Osteoblast (primary cell): ENCODE measurements at places on chromosomes 16 and 17.
A peak's percentile ranks its signal among the peaks of the same experiment; 100 is the strongest.

DNA sequence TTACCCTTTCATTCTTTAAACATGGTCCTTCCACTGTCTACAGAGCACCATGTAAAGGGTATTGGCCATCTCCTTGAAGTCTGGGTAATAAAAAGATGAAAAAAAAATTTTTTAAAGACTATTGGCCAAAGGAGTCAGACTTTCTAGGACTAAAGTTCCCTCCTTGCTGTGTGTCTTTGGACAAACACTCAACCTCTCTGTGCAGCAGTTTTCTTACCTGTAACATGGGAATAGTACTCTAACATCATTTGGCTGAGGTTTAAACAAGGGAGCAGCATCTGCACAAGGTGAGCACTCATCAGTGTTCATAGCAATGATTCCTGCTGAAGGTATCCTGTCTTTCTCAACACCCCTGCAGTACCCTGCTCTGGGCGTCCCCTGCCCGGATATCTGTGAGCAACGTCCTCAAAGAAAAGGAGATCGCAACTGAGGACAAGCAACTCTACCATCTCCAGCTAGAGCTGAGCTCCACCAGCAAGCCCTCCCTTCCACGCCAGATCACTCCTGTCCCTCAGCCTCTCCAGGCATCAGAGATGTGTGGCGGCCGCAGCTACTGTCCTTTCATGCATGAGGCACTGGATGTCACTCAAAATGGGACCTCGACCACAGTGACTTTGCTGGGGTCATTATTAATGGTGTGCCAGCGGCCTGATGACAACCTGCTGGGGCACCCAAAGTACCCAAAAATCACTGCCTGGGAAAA is 29.5 kb upstream of the RPH3AL start:
- peak; percentile 70 for DNase-seq

DNA sequence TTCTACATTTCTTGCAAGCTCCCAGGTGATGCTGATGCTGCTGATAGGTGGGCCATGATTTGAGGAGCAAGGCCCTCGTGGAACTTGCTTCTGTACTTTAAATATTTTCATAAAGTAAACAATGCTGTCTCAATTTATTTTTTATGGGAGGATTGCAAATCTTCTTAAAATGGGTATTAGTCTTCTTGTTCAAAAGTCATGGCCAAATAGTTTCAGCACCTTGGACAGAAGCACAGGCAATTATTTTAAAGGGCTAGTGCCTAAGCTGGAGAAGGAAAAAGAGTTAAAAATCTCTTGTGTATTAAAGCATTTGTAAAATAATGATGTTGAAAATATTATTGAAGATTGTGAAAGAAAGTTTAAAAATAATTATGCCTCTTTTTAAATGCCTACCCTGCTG is 50.5 kb downstream of the GPR139 start:
- no peak for DNase-seq

GRCh38 chr16:19184823-19185509 is 16.9 kb downstream of the SYT17 start:
- DNase-seq = peak; percentile 89

GRCh38 chr17:32335687-32336086 is 6.3 kb downstream of the C17orf75 start:
- DNase-seq = peak; percentile 61

GRCh38 chr16:17069681-17070080 is 401.1 kb downstream of the XYLT1 start:
- DNase-seq = no peak

DNA sequence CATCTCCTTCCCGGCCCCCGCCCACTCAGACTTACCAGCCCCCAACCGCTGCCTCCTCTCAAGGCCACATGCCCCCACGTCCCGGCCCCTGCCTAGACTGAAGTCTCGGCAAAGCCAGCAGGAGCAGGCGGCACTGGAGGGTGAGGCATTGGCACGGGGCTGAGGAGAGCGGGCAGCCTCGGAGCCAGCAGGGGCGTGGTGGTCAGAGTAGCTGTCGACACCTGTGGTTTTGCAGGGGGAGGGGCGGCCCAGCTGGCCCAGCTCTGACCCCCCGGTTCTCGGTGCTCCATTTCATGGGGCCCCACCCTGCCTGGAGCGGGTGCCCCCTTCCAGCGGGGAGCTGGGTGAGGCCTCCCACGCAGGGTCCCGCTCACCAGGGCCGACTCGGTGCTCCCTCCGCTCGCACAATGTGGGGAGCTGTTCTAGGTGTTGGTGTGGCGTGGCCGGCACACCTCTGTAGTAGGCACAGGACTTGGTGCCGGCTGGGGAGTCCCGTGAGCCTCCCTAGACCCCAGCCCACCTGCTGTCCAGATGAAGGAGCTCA is 4.7 kb downstream of the CDH15 start:
- DNase-seq = no peak

GRCh38 chr17:31472137-31472536 is 80.7 kb downstream of the RAB11FIP4 start:
- peak; percentile 77 for DNase-seq

- DNase-seq = peak; percentile 88
Measured at GRCh38 chr16:23060458-23061320, 88.6 kb downstream of the USP31 start.

DNA sequence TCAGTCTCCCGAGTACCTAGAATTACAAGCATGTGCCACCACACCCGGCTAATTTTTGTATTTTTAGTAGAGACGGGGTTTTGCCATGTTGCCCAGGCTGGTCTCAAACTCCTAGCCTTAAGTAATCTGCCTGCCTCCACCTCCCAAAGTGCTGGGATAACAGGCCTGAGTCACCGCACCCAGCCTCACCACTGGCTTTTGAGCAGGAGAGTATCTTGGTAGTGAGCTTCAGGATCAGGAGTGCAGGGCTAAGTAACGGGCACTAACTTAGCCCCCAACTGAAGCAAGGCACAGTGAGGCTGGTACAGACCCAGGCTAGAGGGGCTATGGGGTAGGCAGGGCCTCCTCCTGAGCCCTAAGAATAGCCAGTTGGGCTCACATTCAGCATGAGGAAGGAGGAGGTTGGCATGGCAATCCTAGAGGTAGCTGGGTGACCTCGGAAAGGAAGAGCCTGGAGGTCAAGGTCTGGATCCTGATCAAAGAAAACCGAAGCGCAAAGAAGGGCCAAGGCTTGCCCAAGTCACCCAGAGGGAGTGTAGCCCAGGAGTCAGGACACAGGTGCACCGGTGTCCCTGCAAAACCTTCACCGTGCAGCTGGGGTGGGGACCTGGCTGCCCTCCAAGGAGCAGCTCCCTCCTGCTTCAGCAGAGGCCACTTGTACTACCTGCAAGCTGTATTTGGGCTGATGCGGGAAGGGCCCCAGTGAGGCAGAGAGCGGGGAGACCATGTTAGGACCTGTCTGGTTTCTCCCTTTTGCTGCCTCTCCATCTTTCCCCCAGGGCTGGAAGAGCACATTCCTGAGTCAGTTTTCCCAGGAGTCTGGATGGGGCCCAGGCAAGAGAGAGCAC is 1.3 kb upstream of the ADGRG5 start:
- DNase-seq = peak; percentile 35

DNA sequence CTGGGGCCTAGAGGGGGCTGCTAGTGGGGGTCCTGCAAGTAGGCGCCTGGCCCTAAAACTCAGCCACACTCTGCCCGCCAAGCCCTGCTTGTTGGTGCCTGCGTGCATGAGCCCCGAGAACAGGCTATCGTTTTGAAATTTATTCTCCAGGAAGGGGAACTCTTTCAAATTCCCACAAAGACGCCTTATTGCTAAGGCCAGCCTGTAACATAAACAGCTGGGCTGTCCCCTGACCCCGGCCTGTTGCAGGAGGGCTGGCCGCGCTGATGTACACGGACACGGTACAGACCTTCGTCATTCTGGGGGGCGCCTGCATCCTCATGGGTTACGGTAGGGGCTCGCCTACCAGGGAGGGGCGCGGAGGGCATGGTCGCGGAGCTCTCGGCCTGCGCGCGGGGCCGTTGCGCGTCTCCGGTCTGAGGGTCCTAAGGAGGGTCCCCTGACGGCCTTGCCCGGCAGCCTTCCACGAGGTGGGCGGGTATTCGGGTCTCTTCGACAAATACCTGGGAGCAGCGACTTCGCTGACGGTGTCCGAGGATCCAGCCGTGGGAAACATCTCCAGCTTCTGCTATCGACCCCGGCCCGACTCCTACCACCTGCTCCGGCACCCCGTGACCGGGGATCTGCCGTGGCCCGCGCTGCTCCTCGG is 4.3 kb downstream of the SLC5A2 start:
- peak; percentile 81 for DNase-seq

DNA sequence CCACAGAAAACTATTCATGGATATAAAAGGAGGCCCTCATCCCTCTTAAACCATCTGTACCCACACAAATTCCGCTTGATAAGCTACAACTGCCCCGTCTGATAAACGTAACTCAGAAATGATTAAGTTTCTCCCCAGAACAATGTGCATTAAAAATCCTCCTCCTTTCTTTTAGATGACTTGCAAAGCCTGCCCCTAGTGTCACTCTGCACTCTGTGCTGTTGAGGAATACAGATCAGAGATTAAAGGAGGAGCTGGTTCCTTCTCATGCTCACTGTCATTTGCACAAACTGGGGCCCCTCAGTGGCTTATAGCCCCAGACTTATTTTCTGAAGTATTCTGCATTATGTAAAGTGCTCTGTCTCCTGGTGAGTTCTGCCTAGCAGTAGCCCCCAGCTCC is 33.3 kb downstream of the CDRT15 start:
- DNase-seq = no peak

GRCh38 chr16:72838951-72839350 is 209.0 kb downstream of the ZFHX3 start:
- no peak for DNase-seq

DNA sequence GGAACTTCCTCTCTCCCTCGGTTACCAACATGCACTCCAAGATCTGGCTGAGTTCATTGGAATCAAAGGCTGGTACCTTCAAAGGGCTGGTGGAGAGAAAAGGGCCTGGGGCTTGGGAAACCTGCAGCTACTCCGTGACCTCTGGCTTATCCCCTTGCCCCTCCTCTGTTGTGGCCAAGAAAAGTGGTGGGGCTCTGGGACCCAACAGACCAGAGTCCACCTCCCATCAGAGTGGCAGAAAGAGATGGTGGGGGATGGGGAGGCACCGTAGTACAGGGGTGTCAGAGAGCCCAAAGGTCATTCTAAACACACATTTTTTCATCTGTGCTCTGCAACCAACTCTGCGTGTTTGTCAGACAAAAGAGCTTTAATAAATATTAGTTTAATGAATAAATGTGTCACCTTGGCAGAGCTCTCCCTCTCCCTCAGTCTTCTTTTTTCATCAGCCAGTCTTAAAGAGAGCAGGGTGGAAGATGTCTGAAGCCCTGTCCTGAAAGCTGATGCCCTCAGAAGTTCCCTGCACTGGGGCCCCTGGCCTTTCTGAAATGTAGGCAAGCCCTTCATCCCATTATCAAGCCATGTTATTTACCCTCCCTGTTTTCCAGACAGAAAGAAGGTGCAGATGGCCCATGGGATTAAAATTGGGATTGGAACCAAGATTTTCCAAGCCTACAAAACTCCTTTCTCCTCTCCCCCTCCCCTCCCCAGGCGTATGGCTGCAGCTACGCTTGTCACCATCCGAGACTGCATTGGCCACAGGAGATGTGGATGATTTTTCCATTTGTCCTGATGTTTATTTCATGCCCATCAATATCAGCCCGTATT is 227.3 kb downstream of the CCDC182 start:
- DNase-seq = no peak

- DNase-seq = no peak
Measured at GRCh38 chr17:36773039-36773438, 164.2 kb upstream of the LHX1 start.

- peak; percentile 95 for DNase-seq
Measured at GRCh38 chr17:72119873-72120641, 763 bp upstream of the SOX9 start.

- peak; percentile 65 for DNase-seq
Measured at GRCh38 chr16:50338371-50339231, 30.2 kb downstream of the BRD7 start.

GRCh38 chr16:55370762-55371482 is 46.9 kb downstream of the IRX6 start:
- DNase-seq = peak; percentile 88

- DNase-seq = no peak
Measured at GRCh38 chr16:49969091-49970030, 55.7 kb upstream of the CNEP1R1 start.

DNA sequence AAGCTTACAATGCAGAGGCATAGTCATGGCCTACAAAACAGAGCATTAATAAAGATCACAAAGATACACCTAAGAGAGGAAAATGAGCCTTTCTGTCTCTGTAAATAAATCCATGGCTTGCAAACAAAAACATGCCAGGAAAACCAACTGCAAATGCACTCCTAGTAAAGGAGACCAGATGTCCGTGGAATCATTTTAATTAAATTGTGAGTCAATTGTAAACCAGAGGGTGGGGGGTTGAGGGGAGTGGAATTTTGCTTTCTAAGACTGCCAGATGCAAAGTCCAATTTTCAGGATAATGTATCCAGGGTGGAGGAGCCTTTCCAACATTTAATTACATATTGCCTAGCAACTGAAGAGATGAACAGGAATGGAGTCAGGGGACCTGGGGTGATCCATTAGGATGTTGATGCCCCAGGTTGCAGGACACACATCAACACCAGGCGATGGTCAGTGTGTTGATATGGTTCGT is 390.3 kb upstream of the CCL2 start:
- no peak for DNase-seq

GRCh38 chr17:28999206-28999605 is 6.6 kb downstream of the SEZ6 start:
- no peak for DNase-seq

GRCh38 chr17:63834431-63835166 is 7.1 kb upstream of the FTSJ3 start:
- DNase-seq = peak; percentile 95

DNA sequence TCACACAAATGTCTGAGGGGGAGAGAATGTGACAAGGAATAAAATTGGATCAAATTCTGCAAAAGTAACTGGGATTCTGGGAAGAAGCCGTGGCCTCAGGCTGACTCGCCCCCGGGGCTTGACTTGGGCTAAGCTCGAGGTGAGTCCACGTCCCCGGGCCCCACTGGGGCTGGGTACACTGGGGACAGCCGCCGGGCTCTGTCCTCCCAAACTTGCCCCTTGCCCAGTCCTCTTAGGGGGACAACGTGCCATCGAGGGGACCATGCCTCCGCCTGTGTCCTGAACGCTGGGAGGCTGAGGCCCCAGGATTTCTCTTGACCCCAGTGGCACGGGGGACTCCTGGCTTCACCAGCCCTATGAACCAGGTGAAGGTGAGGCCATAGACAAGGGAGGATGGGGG is 21.1 kb downstream of the DOC2B start:
- no peak for DNase-seq

DNA sequence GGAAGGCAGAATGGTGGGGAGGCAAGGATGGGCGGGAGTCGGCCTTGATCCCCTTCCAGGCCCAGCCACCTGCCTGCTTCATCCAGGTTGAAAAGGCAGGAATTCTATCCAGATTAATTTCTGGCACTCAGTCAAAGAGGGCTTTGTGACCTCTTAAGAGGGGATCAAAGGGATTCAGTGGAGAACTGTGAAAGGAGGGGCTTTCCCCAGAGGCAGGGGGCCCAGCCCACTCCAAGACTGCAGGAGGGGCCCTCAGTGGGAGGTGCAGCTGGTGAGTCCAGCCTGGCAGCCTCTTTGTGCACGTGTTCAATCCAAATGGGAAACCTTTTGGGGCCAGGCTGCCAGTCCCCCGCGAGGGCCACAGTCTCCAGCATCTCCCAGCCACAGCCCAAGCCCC is 148.5 kb upstream of the PLCG2 start:
- DNase-seq = no peak

- DNase-seq = no peak
Measured at GRCh38 chr17:81049973-81050551, 15.1 kb downstream of the BAIAP2 start.
